ENCODE measurements at places on chromosomes 2 and 18.

GRCh38 chr2:142694282-142694681, 183.2 kb upstream of the KYNU start:
- DNase-seq: no peak

DNA sequence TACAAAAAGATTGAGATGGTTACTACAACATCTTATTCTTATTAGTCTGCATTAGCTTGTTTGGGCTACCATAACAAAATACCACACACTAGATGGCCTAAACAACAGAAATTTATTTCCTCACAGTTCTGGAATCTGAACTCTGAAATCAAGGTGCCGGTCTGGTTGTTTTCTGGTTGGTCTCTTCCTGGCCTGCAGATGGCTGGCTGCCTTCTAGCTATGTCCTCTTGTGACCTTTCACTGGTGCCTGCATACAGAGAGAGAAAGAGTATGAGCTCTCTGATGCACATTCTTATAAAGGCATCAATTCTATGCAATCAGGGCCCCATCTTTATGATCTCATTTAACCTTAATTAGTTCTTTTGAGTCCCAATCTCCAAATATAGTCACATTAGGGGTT, 696.5 kb downstream of the TDRD15 start:
- no peak for DNase-seq

GRCh38 chr18:5538544-5538943, 5.3 kb downstream of the EPB41L3 start:
- no peak for DNase-seq

DNA sequence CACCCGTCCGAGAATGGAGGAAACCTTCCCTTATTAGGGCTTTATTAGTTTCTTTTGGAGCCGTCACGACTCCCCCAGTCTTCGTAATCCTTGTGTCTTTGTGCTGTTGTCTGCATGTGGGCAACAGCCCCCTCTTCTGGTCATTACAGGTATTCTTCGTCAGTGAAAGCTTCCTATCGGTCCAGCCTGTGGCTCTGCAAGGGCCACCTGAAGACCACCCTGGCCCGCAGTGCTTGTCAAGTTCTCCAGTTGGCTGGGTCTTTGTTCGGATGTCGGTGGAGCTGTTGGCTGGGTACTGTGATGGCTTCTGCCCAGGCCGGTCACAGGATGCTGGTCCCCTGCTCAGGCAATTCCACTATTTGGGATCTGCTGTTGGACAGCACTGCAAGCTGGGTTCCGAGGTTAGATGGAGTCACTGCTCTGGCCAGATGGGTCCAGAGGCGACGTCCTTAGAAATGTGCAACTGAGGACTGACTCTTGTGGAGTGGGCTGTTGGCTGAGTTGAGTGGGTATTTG, 19.2 kb downstream of the E2F6 start:
- DNase-seq: peak; percentile 28

- DNase-seq: no peak
Observed at GRCh38 chr2:6080932-6081753, 389.0 kb downstream of the SOX11 start.

DNA sequence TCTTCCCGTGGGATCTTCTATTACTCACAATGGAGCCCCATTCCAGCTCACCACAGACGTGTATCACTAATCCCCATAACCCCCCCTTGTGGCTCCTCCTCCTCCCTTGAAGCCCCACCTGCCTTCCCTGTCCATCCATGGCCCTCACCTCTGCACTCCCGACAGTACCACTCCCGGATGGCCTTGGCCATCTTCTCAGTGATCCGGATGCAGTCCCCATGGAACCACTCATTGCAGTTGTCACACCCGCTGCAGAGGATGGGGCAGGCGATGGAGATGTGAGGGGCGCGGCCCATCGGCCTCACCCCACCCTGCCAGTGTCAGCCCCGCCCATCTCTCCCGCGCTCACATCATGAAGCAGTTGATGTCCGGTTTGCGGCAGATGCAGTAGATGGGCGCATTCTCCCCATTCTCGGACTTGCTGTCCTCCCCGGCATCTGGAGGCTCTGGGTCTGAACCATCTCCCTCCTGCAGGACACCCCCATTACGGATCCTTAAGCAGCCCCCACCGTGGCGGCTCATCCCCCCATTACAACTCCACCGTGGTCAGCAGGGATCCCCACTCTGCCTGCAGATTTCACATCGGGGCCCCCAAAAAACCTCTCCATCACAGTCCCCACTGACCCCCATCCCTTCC, 983 bp downstream of the CXXC1 start:
- no peak for DNase-seq

DNA sequence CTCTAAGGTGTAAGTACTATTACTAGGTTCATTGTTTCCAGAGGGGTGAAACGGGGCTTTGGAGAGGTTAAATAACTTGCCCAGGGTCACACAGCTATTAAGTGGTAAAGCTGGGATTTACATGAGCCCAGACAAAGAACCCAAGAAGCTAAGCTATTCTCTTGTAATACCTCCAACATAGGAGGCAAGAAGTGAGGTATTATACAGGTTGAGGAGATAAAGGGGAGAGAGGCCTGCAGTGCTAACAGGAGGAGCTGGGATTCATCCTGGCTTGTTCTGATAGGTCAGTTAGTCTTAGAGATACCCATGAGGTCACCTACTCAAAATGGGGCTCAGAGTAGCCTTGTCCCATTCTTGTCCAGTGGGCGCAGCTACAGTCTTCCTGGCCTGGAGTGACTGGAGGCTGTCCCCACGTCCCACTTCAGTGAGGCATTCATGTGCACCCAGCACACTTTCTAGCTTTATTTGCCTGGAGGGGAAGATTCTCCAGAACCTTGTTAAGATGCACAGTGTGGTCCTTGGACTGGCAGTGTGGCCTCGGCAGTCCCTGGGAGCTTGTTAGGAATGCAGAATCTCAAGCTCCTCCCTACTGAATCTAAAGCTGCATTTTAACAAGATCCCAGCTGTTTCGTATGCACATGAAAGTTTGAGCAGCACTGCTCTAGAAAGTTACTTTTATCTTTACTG, 63.5 kb downstream of the MEIS1 start:
- no peak for DNase-seq

DNA sequence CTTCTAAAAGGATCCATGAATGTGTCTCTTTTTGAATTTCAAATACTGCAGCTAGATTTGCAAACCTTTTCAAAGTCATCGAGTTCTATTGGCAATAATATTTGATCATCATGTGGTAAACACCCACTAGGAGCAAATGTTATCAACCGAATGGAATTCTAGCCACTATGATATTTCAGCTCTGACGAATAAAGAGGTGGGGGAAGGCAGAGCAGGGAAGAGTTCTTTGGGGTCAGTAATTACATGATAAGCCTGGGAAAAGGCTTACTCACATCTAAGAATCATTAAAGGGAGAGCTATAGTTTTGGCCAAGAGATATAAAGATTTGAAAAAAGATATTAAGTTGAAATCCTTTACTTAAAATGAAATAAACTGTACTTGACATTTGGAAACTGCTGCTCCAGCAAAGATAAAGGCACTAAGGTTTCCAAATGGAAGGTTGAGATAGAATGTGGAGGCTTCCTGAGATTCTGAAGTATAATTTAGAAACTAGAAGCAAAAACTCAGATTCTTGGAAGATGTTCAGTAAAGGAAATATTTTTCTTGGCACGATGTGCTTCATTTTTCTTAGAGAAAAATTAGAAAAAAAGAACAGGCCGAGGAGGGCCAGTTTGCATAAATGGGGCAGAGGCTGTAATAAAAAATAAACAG, 104.7 kb upstream of the ARHGAP28 start:
- no peak for DNase-seq

GRCh38 chr2:69685321-69686048, 41.9 kb upstream of the AAK1 start:
- no peak for DNase-seq

- no peak for DNase-seq
Observed at GRCh38 chr2:33167622-33168245, 221.0 kb downstream of the LTBP1 start.

DNA sequence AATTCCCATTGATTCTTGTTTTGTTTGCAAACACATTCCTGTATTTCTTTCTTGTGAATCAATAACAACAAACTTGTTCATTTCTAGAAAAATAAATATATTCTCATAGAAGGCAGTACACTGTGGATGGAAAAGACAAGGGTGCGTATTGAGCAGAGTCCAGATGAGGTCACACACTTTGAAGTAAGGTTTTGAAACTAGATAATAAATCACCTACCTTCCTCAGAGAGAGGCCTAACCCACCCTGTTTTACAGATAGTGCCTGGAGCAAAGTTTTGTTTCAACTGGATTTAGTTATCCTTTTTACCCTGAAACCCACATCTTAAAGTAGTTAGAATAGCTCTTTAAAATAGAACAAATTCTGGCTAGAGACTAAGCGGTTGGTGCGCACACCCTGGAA, 137.1 kb upstream of the PIEZO2 start:
- no peak for DNase-seq

GRCh38 chr2:197348721-197349360, 38.3 kb upstream of the ANKRD44 start:
- no peak for DNase-seq

GRCh38 chr18:70028084-70028483, 80.4 kb upstream of the CD226 start:
- no peak for DNase-seq

- DNase-seq: no peak
Observed at GRCh38 chr2:190477661-190478454, 56.7 kb downstream of the NEMP2 start.

GRCh38 chr2:240687741-240688552, 3.7 kb upstream of the AQP12A start:
- DNase-seq: no peak

DNA sequence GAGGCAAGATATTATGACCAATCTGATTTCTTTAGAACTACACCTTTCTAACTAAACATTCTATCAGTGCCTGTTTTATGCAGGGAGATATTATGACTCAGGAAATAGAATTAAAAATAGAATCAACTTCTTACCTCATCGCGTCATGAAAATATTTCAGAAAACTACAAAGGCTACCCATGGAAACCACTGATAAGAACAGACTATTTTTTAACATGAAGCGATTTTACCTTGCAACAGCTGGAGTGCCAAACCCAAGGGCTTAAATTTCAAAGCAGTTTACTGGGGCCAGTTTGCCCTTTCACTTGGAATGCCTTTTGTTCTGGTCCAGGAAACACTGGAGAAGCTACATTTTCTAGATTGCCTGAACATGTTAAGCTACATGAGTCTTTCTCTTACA, 304.8 kb upstream of the CCDC68 start:
- no peak for DNase-seq

GRCh38 chr2:58913082-58913726, 672.1 kb upstream of the FANCL start:
- no peak for DNase-seq

DNA sequence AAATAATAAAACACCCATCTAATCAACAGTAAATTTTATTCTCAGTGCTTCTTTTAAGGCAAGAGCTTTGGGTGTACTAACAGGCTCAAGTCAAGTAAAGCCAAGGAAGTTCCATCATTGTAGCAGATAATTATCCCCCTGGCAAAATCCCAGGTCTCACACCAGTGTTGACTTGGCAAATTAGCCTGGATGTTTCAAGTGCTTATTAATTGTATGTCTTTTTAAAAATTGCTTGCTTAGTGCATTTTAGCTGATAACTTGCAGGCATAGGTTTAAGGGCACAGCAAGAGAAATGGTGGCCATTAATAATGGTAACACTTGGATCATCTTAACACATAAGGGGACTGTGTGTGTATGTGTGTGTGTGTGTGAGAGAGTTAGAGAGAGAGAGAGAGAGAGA, 42.0 kb upstream of the FMNL2 start:
- no peak for DNase-seq

DNA sequence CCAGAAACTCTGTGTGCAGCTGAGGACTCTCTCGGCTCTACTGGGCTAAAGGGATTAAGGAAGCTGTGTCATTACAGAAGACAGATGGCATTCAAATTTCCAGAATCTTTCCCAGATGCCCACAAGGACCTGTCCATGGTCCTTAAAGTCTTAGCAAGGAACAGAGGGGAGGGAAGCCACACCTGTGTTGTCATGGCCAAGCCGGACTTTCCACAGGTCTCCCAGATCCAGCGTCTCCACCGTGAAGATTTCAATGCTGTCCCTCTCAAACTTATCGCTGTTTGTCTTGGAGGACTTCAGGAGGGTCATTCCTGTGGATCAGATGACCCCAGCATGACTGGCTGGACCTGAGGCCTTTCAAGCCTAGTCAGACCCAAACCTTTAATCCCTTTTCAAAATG, 114.5 kb downstream of the LOXHD1 start:
- no peak for DNase-seq

DNA sequence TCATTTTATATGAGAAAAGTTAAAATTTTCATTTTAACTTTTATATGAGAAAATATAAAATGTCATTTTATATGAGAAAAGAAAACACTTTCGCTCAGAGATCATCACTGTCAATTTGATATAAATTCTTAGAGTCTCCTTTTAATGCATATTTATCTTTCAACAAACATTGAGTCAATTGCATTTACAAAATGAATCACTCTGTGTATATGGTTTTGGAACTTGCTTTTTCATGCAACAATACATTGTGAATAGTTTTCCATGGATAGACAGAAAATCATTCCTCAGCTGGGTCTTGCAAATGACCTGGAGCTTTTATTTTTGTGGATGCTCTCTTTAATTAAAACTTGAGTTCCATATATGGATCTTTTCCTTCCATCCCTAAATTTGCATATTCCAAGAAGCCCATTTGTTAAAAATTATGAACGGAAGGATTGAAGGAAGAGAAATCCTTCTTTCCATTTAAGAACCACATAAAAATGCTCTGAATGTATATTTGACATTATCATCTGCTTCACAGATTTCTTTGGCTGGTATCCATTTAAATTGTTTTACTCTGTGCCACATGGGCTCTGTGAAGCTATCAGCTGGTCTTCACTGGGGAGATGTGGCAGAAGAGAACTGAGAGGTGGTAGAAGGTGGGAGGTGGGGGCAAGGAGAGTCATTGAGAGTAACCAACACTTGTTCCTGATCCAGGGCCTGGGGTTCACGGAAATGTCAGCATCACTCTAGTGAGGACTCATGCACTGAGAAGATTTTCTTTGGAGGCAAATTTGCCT, 104.1 kb downstream of the QPCT start:
- no peak for DNase-seq

DNA sequence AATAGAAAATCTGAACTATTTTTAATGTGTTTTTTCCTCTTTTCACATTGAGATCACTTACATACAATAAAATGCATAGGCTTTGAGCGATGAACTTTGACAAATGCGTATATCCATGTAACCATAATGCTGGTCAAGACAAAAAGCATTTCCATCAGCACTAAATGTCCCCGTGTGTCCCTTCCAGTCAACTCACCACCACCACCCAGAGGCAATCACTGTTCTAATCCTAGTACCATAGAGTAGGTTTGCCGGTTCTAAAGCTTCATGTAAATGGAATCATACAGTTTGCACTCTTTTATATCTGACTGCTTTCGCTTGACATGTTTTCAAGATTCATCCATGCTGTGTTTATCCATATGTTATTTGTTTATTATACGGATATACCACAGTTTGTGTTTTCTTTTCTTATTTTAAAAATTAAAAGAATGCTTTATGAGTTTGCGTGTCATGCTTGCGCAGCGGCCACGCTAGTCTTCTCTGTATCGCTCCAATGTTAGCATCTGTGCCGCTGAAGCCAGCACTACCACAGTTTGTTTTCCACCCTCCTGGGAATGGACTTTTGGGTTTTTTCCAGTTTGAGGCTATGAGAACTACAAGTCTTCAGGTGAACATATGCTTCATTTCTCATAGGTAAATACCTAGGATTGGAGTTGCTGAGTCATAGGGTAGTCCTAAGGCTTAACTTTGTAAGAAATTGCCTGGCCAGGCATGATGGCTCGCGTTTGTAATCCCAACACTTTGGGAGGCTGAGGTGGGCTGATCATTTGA, 197.5 kb upstream of the CHAC2 start:
- DNase-seq: no peak
